ENCODE measurements at places on chromosomes 4 and X.

DNA sequence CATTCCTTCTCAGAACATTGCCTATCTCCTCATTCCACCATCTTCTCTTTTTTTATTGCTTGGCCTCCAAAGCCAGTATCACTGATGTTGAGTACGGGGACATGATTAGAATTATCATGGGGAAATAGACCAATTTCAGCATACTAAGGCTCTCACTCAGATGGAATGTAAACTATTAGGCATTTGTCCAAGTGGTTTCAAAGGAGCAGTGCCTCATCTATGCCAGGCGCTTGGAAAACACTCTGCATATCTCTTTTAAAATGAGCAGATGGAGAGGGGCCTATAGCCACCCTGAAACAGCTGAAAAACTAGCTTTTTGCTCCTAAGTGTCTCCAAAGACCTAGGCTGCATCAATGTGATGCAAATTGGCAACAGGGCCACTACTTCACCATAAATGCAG, 150.8 kb upstream of the DIPK2B start:
- no peak for ATAC-seq

- ATAC-seq = no peak
These were observed 25.2 kb downstream of the PI4K2B start for GRCh38 chr4:25258980-25259578.

GRCh38 chr4:145014365-145014764, 83.6 kb downstream of the ANAPC10 start:
- no peak for ATAC-seq

DNA sequence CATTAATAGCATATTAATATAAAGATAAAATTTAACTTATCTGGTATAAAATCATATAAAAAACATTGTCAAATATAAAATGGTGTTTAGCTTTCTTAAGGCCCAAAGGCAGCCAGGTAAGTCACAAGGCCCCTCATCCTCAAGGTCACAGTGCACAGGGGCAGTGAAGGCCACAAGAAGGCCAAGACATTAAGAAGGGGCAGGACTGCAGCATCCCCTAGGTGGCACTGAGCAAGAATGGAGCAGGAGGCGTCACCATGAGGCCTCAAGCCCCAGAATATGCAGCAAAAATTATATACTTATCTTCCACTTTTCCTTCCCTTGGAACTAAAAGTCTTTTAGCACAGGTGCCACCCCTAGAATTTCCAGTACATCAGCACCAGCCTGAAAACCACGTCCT, 49.5 kb upstream of the MAGEA8 start:
- ATAC-seq = no peak

DNA sequence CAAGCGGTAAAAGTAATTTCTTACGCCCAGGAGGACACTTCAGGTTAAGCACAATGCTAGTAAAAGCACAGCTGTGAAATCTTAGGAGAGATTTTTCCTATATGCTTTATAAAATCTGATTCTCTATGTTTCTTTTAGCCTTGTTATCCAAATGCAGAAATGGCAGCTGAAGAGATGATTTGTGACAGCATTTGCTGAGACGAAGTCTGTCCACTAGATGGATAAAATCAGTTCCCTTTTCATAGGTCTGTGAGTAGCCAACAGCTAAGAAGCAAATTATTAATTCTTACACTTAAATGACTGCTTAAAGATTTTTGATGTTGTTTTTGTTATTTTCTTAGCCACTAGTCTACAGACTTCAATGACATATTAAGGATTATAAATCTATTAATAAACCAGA, 5.3 kb downstream of the GPM6A start:
- no peak for ATAC-seq

DNA sequence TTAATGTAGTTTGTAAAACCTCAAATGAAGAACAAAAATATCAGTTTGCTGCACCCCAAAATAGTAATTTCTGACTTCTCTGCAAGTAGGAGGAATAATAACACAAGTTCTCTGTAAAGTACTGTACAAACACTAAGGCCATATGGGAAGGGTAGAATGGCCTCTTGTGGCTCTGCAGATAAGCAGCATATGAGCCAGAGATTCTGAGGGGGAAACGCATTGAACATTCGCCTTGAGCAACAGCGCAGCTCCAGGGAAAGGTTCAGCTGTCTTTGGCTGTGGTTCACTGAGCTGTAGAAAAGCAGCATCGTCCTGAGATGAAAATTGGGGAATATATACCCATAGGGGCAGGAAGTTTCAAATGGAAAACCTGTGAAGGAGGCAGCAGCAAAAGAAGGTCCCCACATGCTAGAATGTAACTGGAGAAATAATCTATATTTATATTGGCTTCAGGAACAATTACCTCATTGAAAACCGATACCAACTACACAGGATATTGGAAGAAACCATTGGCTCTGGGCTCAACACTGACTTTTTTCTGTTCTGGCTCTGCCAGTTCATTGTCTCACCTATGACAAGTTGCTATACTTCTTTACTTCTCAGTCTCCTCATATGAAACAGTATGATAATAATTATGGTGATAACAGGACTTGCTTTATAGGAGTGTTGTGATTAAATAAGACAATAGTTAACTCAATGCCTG, 357.6 kb upstream of the CPEB2 start:
- no peak for ATAC-seq

DNA sequence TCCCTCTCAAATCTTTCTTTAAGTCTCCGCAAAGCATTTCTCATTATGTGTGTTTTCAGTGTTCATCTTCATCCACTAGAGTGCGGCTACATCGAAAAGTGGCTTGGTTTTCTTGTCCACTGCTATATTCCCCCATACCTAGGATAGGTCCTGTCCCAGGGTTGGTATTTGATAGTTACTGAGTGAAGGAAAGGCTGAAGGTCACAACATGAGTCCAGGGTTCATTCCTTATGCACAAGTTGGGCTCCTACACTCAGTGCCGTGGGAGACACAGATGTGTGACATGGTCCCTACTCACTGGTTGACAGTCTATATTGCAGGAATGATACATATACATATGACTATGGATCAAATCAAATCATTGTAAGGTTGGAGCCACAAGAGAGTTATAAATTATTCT, 55.4 kb upstream of the RELL1 start:
- no peak for ATAC-seq

DNA sequence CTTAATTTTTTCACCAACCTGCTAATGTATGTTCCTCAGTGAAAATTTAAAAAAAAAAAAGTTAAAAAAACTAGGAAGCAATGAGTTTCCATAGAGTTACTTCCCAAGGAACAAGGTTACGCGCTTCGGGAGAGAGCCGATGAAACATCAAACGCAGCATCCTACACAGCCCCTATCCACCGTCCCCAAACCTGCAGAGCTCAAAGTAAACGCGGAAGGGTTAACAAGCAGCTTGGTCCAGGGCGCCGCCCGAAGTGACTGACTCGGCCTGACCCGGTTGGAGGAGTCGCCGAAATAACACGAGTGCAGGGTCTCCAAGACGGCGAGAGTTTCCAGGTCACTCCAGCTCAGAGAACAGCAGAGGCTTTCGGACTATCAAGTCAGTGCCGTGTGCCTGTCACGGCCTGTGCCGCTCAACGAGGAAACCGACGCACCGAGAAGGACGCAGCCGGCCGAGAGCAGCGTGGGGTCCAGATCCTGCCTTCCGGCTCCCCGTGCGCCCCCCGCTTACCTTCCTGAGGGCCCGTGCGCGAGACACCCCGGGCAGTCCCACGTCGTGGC, 512 bp downstream of the NOP14 start:
- ATAC-seq = peak; percentile 38

DNA sequence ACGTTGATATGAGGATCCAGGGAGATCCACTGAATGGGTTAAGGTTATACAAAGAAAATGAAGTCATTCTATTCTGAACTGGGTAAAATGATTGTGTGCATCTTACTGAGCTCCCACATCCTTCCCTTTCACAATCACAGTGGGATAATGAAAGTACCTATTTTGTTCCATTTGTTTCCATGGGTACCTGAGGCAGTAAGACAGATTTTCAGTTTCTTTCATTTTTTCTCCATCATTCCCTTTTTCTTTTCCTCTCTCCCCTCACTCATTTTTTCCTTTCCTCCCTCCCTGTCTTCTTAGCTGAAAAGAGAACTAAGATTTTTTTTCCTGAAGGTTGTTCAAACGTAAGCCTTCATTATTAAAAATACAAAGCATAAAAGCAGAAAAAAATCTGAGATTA, 4.6 kb downstream of the GRIA2 start:
- no peak for ATAC-seq

DNA sequence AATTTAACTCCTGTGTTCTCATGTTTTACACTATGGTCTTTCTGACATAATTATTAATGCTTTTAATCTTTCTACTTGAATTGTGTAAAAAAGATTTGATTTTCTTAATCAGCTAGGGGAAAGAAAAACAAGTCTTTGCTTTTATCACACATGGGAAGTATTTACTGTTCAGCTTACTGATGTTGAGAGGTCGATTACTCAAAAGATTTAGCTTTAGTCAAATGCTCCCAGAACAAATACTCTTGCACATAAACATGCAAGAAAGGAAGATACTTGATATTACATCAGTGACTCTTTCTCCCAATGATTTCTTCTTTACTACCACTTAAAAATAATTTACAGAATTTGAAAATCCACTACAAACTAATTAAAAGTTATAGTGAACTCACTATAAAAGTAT, 198.3 kb upstream of the FAT4 start:
- ATAC-seq = no peak

DNA sequence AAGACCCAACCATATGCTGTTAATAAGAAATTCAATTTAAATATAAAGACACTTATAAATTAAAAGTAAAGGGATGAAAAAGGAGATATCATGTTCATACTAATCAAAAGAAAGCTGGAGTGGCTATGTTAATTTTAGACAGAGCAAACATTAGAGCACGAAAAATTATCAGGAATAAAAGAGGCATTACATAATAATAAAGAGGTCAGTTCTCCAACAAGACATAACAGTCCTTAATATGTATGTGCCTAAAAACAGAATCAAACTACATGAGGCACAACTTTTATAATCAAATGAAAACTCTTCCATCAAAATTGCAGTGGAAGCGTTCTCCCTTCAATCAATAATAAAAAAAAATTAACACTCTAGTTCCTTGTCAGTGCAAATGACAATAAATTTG, 62.6 kb downstream of the ARHGEF6 start:
- ATAC-seq = no peak

- no peak for ATAC-seq
These were observed 314.5 kb downstream of the GPAT3 start for GRCh38 chr4:83850435-83850834.
